ENCODE measurements at places on chromosomes 4 and X. TPM values are rescaled to one million over a fixed set of nuclear protein-coding genes. Genes with fewer than 3 reads are reported as not detected.

MAGEA3 gene
- total RNA-seq, result not detected

YY2 gene
- total RNA-seq, result 1.2 TPM

FNIP2 gene
- total RNA-seq, result 19.4 TPM

ZNF157 gene
- 0.61 TPM for total RNA-seq

CABS1 gene
- not detected for total RNA-seq

NOX1 gene
- total RNA-seq, result not detected
